Karpas-422 (cell line): ENCODE measurements at places on chromosomes 11 and 22.

GRCh38 chr22:30453731-30454510 lies 17.9 kb downstream of the SEC14L3 start:
- DNase-seq = peak; percentile 56

GRCh38 chr11:16605389-16605893 lies 133.0 kb upstream of the C11orf58 start:
- DNase-seq = no peak

DNA sequence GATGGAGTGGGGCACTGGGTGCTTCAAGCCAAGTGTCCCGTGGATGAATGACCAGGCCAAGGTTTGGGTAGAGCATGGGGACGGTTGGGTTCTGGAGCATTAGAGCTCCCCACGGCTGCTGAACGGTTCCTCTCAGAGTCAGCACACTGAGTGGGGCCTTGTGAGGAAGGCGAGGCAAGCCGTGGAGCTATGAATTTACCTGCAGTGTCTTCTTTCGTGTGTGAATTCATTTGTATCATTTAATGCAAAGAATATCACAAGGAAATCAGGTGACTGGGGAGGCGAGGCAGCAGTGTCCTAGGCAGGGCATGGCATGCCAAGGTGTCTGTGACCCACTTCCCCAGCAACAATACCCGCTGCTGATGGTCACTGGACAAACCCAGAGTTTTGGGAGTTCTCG lies 343.5 kb upstream of the B3GAT1 start:
- DNase-seq = no peak

GRCh38 chr11:37248145-37248544 lies 650.1 kb upstream of the RAG2 start:
- DNase-seq = no peak

DNA sequence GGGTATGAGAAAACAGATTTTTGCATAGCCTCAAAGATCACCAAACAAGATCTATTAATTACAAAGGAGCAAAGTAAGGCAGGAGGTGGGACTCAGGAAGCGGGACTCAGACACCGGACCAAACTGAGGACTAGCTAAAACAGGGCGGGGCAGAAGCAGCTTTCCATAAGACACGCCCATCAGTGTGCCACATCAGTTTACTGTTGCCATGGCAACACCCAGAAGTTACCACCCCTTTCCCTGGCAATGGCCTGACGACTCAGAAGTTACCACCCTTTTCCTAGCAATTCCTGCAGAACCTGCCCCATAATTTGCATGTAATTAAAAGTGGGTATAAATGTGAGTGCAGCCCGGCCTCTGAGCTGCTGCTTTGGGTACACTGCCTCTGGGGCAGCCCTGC lies 173.9 kb downstream of the SHANK2 start:
- peak; percentile 65 for DNase-seq

GRCh38 chr11:45902452-45903380 lies 4.4 kb downstream of the FREY1 start:
- DNase-seq = no peak

- peak; percentile 63 for DNase-seq
These were observed 317.8 kb downstream of the NTM start for GRCh38 chr11:131688048-131688693.

DNA sequence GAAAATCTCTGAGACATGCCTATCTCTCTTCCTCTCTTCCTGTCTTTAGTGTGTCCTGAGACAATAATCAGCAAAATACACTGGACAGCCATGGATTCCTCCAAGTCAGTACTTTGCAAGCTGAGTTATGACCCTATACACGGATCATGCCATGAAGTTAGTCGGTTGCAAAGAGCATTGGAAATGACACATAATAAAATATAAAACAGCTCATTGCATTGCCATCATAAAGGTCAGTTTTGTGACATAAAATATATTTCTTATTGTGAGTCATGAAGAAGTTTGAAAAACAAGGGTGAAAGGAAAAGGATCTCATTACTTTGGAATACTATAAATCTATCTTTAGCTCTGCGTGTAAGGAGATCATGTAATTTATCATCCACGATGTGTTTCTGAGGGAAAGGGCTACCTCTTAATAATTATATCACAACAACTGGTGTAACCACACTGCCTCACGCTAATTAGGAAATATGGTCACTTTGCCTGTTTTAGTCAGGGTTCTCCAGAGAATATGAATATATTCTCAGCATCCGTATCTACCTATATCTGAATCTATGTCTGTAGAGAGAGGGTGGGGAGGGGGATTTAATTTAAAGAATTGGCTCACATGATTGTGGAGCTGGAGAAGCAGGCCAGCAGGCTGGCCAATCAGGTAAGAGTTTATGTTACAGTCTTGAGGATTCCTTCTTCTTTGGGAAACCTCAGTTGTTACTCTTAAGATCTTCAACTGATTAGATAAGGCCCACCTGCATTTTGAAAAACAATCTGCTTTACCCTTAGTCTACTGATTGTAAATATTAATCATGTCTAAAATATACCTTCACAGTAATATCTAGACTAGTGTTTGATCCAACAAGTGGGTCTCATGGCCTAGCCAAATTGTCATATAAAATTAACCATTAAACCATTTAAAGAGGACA lies 198.8 kb downstream of the FAT3 start:
- no peak for DNase-seq

DNA sequence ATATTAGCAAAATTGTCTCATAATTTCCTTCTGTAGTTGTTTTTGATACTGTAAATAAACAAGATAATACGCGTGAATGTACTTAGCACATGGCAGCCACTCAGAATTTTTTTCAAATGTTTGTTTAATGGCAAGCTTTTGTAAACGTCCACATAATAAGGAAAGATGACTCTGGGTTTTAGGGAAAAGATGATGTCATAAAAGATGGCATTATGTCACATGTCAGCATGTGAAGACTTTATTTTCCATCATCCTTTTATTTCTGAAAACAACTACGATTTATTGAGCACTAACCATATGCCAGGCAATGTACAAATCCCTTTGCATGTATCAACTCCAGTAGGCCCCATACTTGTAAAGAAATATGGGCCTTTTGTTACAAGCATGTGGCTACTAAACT lies 139.9 kb downstream of the C11orf91 start:
- DNase-seq = no peak

- no peak for DNase-seq
These were observed 12.8 kb upstream of the SCGB1A1 start for GRCh38 chr11:62406034-62406433.

- DNase-seq = no peak
These were observed 7.1 kb upstream of the OR8K3 start for GRCh38 chr11:56307836-56308235.

DNA sequence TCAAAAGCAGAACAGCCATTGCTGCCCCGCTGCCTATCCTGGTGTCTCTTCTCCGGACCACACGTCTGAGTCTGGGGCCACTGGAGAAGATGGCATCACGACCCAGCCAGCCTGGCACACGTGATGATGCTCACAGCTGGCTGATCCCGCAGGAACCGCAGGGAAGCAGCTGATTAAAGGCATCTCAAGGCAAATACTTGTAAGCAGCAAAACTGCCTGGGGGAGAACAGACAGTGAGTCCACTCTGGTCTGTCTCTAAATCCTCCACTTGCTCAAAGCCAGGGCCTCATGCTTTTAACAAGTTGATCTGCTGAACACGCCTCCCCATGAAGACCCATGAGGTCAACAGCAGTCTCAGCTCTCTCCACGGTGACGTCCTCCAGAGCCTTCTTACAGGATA lies 108.6 kb downstream of the BRD1 start:
- no peak for DNase-seq

- no peak for DNase-seq
These were observed 37.7 kb downstream of the NARS2 start for GRCh38 chr11:78536933-78537332.

- no peak for DNase-seq
These were observed 11.0 kb upstream of the NECTIN1 start for GRCh38 chr11:119739975-119740374.

DNA sequence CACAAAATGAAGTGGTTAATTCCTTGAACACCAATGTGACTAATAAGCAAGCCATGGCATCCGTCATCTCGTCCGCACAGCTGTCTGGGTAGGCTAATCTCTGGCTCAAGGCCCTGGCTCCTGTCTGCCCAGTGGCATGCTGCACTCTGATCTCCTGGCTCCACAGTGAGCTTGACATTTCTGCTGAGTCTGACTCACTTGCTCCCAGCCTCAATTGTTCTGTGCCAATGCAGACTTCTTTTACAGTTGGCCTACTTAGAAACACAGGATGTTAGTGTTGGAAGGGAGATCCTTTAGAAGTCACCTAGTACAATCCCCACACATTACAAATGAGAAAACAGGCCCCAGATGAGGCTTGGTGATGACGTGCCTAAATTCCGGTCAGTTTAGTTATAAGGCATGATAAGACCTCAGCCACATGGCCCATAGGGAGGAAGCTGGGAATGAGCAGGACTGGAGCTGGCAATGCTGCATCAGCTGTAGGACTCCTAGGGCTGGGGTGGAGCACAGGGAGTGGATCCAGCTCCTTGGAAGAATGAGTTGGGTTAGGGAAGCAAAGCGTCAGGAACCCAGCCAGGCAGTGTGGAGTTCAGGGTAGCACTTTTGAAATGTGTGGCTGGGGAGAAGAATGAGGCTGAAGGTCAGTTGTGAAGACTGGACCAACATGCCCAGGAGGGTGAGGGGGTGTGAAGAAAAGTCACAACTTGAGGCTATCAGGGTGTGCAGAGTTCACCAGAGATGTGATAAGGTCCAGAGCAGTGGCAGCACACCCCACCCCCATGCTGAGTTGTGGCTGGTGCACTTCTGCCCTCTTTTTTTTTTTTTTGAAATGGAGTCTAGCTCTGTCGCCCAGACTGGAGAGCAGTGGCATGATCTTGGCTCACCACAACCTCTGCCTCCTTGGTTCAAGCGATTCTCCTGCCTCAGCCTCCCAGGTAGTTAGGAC lies 70.2 kb upstream of the EED start:
- DNase-seq = no peak

DNA sequence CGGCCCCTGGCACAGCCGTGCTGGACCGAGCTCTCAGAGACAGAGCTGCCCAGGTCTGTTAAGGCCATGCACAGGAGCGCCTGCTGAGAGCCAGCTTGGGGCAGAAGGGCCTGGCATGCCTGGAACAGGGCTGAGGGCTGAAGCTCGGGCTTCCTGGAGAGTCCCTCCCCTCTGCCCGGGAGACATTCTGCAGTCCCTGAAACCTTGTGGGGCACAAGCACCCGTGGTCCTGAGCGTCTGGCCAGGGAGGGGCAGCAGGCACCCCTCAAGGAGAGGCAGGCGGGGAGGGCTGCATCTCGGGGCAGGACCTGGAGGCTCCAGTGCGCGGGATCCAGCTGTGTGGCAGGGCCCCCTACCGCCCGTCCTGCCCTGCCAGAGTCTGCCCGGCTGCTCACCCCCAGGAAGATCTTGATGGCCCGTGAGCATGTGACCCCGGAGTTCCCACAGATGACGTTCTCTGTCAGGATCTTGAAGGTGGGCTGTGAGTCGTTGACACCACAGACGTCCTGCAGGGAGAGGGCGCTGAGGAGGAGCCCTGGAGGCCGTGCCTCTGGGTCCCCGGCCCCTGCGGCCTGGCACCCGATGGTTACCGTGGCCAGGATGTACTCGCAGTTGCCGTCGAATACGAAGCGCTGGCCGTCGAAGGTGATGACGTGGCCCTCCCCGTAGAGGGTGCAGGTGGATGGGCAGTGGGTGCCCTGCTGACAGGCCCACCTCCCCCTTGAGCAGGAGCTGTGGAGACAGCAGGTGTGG lies 10.9 kb downstream of the MUC6 start:
- peak; percentile 48 for DNase-seq

DNA sequence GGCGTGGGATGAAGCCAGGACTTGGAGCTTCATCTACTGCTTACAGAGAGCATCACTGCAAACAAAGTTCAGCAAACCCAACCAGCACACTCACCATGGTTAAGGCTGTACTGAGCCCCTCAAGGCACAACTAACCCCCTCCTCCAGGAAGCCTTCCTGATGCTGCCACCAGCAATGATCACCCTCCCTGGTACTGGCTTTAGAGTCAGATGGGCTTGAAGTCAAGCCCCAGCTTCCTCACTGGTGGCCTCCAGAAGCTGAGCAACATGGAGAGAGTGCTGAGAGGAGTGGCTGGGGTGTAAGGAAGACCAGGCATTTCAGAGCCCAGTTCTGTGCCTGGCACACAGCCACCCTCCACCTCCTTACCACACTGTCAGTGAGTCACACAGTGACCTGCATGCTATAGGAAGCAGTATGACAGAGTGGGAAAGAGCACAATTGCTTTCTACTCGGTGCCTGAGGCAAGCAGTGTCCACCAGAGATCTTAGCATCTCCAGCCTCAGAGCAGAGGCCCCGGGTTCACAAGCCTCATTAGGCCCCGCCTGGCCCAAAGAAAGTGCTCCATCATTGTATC lies 24.7 kb upstream of the BAIAP2L2 start:
- no peak for DNase-seq

GRCh38 chr22:35524966-35525686 lies 15.5 kb upstream of the RASD2 start:
- no peak for DNase-seq

DNA sequence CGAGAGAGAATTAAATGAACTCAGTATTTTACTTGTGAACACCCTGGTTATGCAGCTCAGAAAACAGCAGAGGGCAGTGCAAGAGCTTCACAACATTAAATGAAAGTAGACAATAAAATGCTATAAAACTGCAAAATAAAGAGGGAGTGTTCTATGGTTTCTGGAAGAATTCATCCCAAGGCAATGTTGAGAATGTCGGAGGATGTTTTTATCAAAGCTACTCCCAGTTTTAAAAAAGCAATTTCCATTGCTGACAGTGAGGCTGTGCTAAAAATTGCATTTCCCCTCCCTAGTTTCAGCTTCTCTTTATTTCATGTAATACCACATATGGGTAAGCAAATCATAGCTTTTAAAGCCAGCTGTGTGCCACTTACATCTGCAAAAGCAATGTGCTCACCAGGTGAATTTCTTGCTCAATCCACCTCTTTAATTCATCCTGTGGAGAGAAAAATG lies 296.8 kb downstream of the RAB38 start:
- DNase-seq = peak; percentile 84

GRCh38 chr22:38035530-38035885 lies 21.7 kb upstream of the PICK1 start:
- DNase-seq = peak; percentile 72

DNA sequence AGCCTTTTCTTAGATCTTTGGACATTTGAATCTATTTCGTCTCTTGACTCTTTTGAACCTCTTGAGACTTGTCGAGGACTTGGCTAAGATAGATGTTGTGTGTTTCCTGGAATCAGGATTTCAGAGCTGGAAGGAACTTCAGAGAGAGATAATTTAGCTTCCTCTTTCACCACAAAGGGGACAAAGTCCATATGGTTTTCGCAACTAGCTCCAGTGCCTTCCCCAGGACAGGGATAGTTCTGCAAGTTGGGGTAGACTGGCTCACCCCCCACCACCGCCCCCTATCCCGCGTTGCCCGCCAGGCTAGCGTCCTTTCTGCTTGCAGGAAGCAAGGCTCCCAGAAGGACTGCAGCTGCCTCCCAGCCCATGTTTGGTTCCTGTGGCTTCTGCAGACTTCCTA lies 75.7 kb upstream of the MYO18B start:
- no peak for DNase-seq
